ENCODE measurements at places on chromosomes 6 and 20. TPM values are rescaled to one million over a fixed set of nuclear protein-coding genes. Genes with fewer than 3 reads are reported as not detected.

Gene GRIK2
- 0.72 TPM for total RNA-seq

Gene SPINT3
- not detected for total RNA-seq

Gene MYB
- 8.3 TPM for total RNA-seq

Gene ARFGEF2
- total RNA-seq = 27.4 TPM

Gene POU5F1
- 141 TPM for total RNA-seq

Gene BTN1A1
- total RNA-seq = not detected

Gene SAMD10
- total RNA-seq = 68.1 TPM

Gene KIF25
- total RNA-seq = not detected

DNA sequence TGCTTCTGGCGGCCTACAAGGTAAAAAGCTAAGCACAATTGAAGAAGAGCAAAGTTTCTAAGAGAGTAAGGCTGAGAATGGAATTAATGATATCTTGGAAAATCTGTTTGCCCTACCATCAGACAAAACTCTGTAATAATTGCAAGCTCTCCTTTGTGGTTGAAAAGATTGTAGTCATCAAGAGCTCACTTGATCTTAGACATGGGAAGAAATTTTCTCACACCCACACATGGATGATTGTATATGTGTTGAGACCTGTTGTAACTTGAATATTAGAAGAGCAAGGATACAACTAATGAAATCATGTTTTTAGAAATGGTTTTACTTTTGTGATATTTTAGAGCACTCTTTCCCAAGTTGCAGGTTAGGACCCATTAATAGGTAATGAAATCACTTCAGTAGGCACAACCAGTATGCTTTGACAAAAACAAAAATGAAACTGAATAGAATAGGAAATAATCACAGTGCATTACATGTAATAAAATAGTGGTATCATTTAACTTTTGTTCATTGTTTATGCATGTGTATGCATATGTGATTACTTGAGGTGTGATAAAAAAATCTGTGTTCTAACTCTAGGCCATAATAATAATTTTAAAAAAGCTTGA is 14.0 kb downstream of the DCBLD1 start:
- DNase-seq = no peak

- DNase-seq = peak; percentile 58
These were observed 6.5 kb downstream of the RBM38 start for GRCh38 chr20:57397693-57398108.

- peak; percentile 29 for DNase-seq
These were observed 699.0 kb upstream of the CITED2 start for GRCh38 chr6:140073456-140073855.

DNA sequence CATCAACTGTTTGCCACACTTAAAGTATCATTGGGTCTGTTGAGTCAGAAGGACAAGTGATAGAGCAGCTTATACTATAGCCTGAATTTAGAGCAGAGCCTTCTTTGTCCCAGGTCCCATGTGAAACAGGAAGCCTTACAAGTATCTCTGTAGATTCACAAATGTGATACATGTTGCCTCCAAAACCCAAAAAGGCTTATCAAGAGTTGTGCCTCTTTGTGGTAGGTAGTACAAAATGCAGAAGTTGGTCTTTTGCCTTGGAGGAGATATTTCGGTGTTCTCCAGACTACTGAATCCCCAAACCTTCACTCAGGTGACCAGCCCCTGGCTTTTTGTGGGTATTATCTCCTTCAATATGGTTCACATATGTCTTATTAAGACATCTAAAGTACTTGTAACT is 172.8 kb upstream of the PROKR2 start:
- no peak for DNase-seq

DNA sequence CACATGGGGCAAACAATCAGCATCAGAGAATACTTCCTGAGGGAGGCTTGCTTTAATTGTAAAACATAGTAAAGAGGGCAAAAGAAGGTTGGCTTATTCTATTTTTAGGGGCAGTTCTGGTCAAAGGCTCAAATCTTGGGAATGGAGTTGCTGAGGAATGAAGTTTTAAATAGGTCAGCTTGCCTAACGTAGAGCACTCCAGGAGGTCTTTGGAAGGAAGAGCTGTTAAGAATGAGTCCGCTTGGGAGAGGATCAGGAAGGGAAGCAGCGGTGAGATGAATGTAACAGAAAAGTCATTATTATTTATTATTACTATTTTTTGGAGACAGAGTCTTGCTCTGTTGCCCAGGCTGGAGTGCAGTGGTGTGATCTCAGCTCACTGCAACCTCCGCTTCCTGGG is 108.7 kb downstream of the ZFAND3 start:
- no peak for DNase-seq

GRCh38 chr6:62371453-62372210 is 85.6 kb upstream of the KHDRBS2 start:
- peak; percentile 6 for DNase-seq

DNA sequence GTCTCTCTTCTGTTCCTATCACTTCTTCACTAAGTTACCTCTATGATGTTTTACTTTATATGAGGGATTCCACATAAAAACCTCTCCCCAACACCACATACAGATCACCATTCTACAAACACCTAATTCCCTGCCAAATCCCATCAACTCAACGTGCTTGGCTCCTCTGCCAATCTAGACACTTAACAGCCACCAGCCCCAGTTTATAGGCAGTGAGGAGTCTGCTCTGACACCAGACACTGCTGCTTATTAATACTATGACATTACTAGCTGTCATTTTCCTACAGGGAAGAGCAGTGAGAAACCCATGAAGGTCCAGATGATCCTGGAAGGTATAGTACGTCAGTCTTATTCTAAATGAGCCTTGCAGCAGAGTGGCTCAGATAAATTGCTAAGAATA is 104.3 kb downstream of the CHD6 start:
- no peak for DNase-seq

- no peak for DNase-seq
These were observed 179.4 kb downstream of the NRN1 start for GRCh38 chr6:5827056-5827904.

- no peak for DNase-seq
These were observed 656.2 kb downstream of the FRK start for GRCh38 chr6:115404446-115404845.

DNA sequence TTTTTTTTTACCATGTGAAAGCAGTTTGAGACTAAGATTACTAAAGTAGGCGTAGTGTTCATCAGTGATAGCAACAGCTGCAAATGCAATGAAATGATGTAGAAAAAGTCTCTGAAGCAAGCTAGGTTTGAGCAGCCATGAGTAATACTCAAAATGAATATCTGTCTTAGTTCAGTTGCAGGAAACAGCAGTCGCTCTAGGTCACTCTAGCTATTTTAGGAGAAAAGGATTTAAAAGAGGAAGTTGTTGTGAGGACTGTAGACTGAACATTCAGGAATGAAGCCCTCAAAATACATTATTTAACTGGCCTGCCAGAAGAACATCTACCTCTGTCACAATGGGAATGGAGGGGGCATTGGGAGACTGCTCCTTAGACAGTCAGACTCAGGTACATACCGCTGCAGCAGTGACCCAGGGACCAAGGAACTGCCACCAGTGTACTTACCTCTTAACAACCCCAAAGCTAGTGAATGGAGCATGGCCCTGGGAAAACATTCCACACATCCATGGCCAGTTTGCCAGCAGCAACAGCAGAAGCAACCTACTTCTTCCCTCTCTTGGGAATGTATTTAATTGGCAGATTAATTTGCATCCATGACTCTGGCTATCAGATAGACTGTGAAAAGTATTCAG is 243.0 kb upstream of the KHDRBS2 start:
- DNase-seq = no peak

- DNase-seq = no peak
These were observed 3.7 kb downstream of the MRPS18A start for GRCh38 chr6:43683708-43684455.

DNA sequence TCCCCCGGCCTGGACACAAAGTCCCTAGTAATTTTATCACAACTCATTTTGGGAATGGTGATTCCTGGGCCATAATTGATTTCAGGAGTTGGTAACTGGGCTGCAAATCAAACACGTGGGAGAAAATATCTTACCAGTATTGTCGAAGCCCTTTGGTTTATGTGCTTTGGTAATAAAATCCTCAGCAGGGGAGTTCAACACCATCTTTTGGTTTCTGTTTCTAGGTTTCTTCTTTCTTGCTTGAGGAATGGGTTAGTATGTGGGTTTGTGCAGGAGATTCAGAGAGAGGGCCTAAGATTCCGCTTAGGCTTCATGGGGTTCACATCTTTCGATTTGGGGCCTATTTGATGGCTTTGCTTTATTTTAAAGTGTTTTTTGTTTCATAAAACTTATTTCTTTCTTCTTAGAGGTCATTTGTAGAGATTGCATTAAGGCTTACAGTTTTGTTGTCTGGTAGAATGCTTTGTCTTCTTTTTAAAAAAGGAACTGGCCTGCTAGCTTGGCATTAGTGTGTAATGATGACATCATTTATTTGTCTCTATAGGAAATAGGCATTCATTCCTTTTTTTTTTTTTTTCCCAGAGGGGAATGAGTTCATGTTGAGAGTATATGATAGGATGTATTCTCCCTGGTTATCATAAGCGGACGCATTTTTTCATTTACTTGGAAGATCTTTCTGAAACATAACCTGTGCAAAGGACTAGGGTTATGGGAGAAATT is 45.8 kb downstream of the CYP24A1 start:
- no peak for DNase-seq

GRCh38 chr20:22700367-22700766 is 116.0 kb upstream of the FOXA2 start:
- no peak for DNase-seq

- no peak for DNase-seq
These were observed 25.8 kb upstream of the CNKSR3 start for GRCh38 chr6:154536255-154536654.

DNA sequence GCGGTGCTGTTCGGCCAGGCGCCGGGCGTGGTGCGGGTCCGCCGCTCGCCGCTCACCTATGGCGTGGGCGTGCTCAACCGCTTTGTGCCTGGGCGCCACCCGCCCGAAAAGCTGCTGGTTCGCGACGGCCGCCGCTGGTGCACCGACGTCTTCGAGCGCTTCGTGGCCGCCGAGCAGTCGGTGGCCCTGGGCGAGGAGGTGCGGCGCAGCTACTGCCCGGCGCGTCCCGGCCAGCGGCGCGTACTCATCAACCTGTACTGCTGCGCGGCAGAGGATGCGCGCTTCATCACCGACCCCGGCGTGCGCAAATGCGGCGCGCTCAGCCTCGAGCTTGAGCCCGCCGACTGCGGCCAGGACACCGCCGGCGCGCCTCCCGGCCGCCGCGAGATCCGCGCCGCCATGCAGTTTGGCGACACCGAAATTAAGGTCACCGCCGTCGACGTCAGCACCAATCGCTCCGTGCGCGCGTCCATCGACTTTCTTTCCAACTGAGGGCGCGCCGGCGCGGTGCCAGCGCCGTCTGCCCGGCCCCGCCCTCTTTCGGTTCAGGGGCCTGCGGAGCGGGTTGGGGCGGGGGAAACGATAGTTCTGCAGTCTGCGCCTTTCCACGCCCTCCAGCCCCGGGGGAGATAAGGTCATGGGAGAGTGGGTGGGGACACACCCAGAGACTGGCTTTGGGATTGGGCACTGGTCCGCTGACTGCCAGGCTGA is 15.7 kb downstream of the ADISSP start:
- DNase-seq = peak; percentile 72

DNA sequence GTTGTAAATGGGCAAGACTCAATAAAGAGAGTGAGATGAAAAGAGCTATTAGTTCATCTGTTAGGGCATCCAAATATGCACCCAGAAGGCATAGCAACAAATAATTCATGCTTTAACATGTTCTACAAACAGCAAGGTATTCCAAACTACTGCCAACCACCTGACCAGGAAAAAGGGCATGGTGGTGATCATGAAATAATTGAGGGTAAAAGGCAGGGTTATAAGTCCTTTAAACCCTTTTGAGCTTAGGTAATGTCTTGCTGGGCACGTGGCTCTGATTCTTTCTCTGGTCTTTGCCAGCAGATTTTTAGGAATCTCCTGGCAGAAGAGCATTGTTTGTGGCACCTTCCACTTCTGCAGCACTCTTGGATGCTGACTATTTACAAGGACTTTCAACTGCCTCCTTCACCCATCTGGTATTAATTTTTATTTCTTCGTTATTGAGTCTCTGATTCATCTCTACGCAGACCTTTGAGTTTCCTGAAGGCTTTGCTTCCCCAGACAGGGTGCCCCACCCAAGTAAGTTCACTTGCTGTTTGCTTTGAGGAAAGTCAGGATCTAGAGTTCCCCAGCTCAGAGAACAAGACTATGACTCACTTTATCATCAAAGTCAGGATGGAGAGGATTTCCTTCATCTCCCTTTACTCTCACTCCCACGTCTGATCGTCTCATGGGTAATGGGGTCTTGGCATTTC is 83.4 kb upstream of the NEDD9 start:
- DNase-seq = no peak

GRCh38 chr6:102022803-102023202 is 629.3 kb downstream of the GRIK2 start:
- no peak for DNase-seq

GRCh38 chr20:14896569-14896968 is 559.2 kb upstream of the FLRT3 start:
- DNase-seq = no peak

- DNase-seq = no peak
These were observed 21.8 kb downstream of the HLA-E start for GRCh38 chr6:30511169-30511546.

- no peak for DNase-seq
These were observed 136.0 kb downstream of the MTHFD1L start for GRCh38 chr6:151001387-151002056.

DNA sequence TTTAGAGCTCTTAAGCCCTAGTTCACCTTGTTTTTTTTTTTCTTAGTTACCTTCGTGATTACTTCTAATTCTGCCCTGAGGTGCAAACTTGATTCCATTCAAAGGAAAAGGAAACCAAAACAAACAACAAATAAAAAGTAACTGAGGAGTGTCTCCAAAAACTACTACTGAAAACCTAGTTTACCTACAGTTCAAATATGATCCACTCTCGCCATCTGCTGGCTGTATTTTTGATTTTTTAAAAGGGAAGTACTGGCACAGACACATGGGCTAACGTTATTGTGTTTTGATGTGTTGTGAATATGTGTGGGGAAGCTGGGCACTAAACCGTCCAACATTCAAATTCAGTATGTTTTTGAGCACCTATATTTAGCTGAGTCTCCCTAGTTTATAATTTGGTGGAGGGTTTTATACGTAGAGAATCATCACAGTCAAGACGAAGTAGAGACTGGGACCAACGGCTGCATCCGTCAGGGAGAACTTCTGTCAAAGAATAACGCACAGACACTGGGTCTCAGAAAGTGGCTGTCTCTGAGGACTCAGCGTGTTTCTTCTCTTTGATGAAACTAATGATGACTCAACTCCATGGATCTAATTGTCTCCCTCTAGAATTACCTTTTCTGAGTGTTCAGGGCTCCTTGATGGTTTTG is 373.5 kb upstream of the BTBD3 start:
- DNase-seq = peak; percentile 87

DNA sequence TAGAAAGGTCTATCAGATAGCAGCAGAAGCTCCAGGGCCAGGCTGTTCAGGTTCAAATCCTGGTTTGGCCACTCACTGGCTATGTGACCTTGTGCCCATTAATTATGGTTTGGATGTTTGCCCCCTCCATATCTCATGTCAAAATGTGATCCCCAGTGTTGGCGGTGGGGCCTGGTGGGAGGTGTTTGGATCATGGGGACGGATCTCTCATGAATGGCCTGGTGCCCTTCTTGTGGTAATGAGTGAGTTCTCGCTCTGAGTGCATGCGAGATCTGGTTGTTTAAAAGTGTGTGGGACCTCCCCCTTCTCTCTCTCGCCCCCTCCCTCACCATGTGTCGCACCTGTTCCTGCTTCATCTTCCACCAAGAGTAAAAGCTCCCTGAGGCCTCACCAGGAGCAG is 240.9 kb downstream of the LRFN2 start:
- no peak for DNase-seq

- DNase-seq = no peak
These were observed 7.3 kb downstream of the TPMT start for GRCh38 chr6:18147616-18148015.
